ENCODE measurements at places on chromosomes 2 and 18.

- no peak for DNase-seq
Measured at GRCh38 chr2:9358846-9359245, 64.5 kb downstream of the ITGB1BP1 start.

DNA sequence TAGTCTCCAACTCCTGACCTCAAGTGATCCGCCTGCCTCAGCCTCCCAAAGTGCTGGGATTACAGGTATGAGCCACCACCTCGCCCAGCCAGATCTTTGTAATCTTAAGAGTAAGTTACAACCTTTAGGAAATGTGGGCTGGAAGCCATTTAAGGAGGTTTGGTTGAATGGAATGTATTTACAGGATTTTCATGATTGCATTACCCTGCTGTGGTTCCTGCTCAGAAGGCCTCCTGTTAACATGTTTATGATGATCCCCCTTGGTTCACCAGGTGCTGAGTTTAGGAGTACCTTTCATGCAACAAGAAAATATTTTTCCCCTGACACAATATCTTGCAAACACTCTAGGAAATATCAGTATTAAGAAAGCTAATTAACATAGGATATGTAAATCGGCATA is 187.4 kb upstream of the SH3BP4 start:
- no peak for DNase-seq

GRCh38 chr18:33558529-33558928 is 19.5 kb upstream of the ASXL3 start:
- no peak for DNase-seq

GRCh38 chr18:36398419-36398818 is 100.9 kb downstream of the FHOD3 start:
- no peak for DNase-seq

GRCh38 chr18:51480407-51481261 is 283.2 kb upstream of the MEX3C start:
- DNase-seq = no peak

GRCh38 chr2:85682378-85682777 is 11.8 kb upstream of the GNLY start:
- no peak for DNase-seq

GRCh38 chr18:10465174-10465939 is 10.9 kb downstream of the APCDD1 start:
- DNase-seq = no peak

Measured in stimulated activated CD4-positive, alpha-beta T cell treated with anti-CD3 and anti-CD28 coated beads, Interleukin-12 subunit alpha, Interleukin-12 subunit beta, amount 100 ng/mL, for 48 hours (primary cell).